Skeletal muscle tissue (tissue), 5 donors: ENCODE measurements at places on chromosomes 5 and 9. TPM values are rescaled to one million over a fixed set of nuclear protein-coding genes. Genes with fewer than 3 reads are reported as not detected.

The SH3TC2 gene
- total RNA-seq, result 5.7 TPM

The SLC6A7 gene
- total RNA-seq, result not detected

The LRRC70 gene
- total RNA-seq, result 5.7 TPM

The ZFP37 gene
- total RNA-seq, result 3.1 TPM

The PTGS1 gene
- 2.6 TPM for total RNA-seq

The PCDHA4 gene
- total RNA-seq, result 0.52 TPM

The IFNA2 gene
- not detected for total RNA-seq

The TMEM174 gene
- total RNA-seq, result not detected

The EQTN gene
- not detected for total RNA-seq

The BICD2 gene
- total RNA-seq, result 29.2 TPM

The LHX6 gene
- 2.1 TPM for total RNA-seq

The CEL gene
- not detected for total RNA-seq

The PCDH12 gene
- total RNA-seq, result 12.0 TPM

The RORB gene
- under 0.01 TPM for total RNA-seq

The SLC28A3 gene
- not detected for total RNA-seq

The PCDHA1 gene
- not detected for total RNA-seq

The FRMD3 gene
- 27.7 TPM for total RNA-seq

The TERT gene
- not detected for total RNA-seq

The TTC16 gene
- not detected for total RNA-seq

The ENTREP1 gene
- 15.1 TPM for total RNA-seq

The SMIM33 gene
- not detected for total RNA-seq

The PPP6C gene
- total RNA-seq, result 14.1 TPM

The AQP3 gene
- total RNA-seq, result 6.8 TPM

The THBS4 gene
- 135 TPM for total RNA-seq

The SPINK13 gene
- total RNA-seq, result not detected

The PCDHB4 gene
- 1.6 TPM for total RNA-seq

The IL5 gene
- not detected for total RNA-seq

The EIF4E1B gene
- not detected for total RNA-seq

The CNTNAP3 gene
- 4.2 TPM for total RNA-seq

The CYFIP2 gene
- total RNA-seq, result 7.8 TPM

The STPG3 gene
- not detected for total RNA-seq

The CDH12 gene
- 1.6 TPM for total RNA-seq

The MEIKIN gene
- total RNA-seq, result 0.52 TPM

The SLC1A1 gene
- not detected for total RNA-seq

The SLC25A2 gene
- 0.52 TPM for total RNA-seq

The SLC45A2 gene
- 0.52 TPM for total RNA-seq

The CER1 gene
- not detected for total RNA-seq

The CTNND2 gene
- 0.52 TPM for total RNA-seq

The FOXD4 gene
- total RNA-seq, result 0.52 TPM

The CARTPT gene
- not detected for total RNA-seq

The CORO2A gene
- total RNA-seq, result under 0.01 TPM

The CNTNAP3B gene
- 14.6 TPM for total RNA-seq

The ENHO gene
- 4.2 TPM for total RNA-seq

The C1QTNF3 gene
- 90.3 TPM for total RNA-seq

The DCTN3 gene
- 67.8 TPM for total RNA-seq

The TNFSF8 gene
- total RNA-seq, result 1.0 TPM

The GZMA gene
- total RNA-seq, result 0.52 TPM

The SLC23A1 gene
- not detected for total RNA-seq

The CCL21 gene
- 15.7 TPM for total RNA-seq

The OR1Q1 gene
- total RNA-seq, result not detected

The RGMB gene
- total RNA-seq, result 29.7 TPM

The LEAP2 gene
- 2.1 TPM for total RNA-seq

The PDE6A gene
- not detected for total RNA-seq

The ZNF483 gene
- total RNA-seq, result 8.9 TPM

The LCN2 gene
- 2.1 TPM for total RNA-seq

The PCBD2 gene
- 7.3 TPM for total RNA-seq

The NME5 gene
- not detected for total RNA-seq

The FBN2 gene
- total RNA-seq, result 86.1 TPM
